Breast epithelium (tissue), 4 donors: ENCODE measurements at places on chromosomes 2 and 18. TPM values are rescaled to one million over a fixed set of nuclear protein-coding genes. Genes with fewer than 3 reads are reported as not detected.

DNA sequence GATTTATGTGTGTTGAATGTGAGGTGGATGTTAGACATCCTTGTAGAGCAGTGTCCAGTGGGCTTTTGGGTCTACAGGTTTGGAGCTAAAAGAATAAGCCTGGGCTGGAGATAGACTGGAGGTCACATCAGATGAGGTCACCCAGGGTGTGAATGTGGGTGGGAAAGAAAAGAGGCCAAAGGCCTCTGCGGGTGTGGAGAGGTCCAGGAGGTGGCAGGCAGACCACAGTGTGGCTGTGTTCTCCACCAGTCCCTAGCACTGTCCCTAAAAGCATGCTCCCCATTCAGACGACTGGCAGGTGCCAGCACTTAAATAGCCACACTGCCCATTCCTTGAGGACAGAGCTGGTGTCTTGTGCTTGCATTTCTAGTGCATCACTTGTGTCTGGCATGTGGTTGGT is 4.1 kb downstream of the ATG4B start:
- DNase-seq: no peak

DNA sequence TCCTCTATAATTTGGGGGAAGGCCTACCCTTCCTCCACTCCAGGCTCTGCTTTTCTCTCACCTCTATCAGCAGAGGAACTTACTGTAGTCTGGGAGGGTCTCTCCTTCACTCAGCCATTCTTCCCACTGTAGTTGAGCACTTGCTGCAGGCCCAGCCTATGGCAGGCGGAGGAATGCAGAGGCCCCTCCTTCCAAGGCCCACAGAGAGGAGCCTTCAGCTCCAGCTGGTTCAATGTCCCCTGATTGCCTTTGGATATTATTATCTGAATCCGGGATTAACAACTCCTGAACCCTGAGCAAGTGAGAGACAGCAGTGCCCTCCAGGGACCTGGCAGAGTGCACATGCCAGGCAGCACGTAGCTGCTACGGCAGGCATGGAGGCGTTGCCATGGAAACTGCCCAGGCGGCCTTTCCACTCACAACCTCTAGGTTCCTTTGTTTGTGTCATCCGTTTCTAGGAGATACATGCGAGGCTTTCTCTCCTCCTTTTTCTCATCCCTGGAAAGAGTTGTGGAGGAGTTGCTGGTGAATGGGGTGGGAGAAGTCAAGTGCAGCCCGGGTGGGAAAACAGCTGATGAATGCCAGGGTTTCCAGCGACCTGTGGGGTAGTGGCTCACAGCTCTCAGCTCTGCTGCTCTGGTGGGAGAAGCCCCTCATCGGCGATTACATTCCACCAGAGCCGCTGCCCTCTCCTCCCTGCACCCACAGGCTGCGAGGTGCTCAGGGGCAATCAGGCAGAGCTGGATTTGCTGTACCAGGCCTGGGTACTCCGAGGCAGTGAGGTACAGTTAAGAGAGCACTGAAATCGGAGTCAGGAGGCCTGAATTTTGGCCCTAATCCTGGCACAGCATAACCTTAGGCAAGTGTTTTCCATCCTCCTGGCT is 55.3 kb upstream of the HK2 start:
- no peak for DNase-seq

DNA sequence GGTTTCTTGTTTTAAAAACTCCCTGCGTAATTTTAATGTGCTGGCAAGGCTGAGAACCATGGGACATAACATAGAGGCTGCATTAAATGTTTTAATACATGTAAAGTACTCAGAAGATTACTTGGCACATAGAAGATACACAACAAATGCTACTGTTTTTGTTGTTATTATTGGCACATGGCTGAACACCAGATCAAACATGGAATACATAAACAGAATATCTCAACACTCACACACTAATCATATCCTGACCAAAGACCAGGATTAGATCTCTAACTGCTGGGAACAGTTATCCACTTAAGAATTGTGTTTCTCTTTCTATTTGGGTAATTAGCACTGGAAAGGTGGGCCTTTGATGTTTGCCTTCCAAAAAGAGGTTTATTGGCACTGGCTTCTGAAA is 69.3 kb downstream of the KCNE4 start:
- no peak for DNase-seq

The LIMS4 gene
- total RNA-seq: 0.64 TPM

The ABHD1 gene
- total RNA-seq: 0.80 TPM

The FHOD3 gene
- total RNA-seq: 13.0 TPM

- no peak for DNase-seq
These were observed 126.0 kb downstream of the LPIN1 start for GRCh38 chr2:11872247-11872947.

DNA sequence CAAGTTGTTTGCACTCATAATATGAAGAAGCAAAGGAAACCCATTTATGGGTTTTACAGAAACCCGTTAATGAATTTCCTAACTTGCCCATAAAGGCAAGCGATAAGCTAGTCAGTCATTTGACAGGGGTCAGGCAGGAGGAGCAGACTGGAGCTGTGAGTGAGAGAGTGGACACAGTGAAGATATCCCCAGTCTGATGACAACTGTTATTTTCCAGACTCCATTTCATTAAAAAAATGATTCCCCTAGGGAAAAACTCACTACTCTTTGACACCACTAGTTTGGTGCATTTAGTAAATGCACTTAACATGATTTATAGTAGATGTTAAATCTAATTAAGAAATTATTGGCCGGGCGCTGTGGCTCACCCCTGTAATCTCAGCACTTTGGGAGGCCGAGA is 80.8 kb downstream of the TGIF1 start:
- DNase-seq: no peak

The SLC19A3 gene
- 278 TPM for total RNA-seq

GRCh38 chr2:38217401-38218188 is 141.6 kb upstream of the CYP1B1 start:
- DNase-seq: no peak
